ENCODE measurements at places on chromosomes 7 and 10. TPM values are rescaled to one million over a fixed set of nuclear protein-coding genes. Genes with fewer than 3 reads are reported as not detected.

TDRD1 gene
- 0.13 TPM for total RNA-seq

BTRC gene
- total RNA-seq: 19.7 TPM

GRCh38 chr7:27160546-27161213 lies 4.2 kb upstream of the HOXA7 start:
- peak; percentile 63 for DNase-seq

DNA sequence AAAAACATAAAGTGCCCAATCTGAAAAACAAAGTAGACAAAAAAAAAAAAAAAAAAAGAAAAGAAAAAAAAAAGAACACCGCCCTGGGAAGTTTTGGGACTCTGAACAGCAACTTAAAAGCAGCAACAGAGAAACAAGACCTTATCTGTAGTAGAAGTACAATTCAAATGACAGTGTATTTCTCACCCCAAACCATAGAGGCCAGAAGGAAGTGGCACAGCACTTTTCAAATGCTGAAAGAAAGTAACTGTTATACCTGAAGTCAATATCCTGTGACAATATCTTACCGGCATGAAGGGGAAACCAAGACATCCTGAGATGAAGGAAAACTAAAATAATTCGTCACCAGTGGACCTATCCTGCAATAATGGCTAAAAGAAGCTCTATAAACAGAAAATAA lies 112.1 kb downstream of the DNAJC1 start:
- DNase-seq: no peak

DNA sequence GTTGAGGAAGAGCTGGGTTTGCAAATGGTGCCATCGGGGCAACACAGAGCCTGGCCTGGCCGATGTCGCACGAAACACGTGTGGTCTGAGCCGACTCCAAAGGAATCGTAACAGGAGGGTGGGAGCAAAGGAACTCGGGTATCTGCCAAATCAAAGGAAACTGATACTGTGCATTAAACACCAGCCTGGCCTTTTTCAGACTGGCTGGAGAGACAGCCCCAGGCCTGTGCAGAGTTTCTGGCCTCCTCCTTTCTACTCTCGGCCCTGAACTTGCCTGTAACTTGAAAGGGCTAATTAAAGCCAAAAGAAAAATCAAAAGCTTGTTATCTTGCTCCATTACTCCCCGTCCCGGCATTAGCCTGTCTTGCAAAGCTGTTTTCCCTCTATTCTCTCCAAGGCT lies 71.4 kb downstream of the PLXNA4 start:
- no peak for DNase-seq

DNA sequence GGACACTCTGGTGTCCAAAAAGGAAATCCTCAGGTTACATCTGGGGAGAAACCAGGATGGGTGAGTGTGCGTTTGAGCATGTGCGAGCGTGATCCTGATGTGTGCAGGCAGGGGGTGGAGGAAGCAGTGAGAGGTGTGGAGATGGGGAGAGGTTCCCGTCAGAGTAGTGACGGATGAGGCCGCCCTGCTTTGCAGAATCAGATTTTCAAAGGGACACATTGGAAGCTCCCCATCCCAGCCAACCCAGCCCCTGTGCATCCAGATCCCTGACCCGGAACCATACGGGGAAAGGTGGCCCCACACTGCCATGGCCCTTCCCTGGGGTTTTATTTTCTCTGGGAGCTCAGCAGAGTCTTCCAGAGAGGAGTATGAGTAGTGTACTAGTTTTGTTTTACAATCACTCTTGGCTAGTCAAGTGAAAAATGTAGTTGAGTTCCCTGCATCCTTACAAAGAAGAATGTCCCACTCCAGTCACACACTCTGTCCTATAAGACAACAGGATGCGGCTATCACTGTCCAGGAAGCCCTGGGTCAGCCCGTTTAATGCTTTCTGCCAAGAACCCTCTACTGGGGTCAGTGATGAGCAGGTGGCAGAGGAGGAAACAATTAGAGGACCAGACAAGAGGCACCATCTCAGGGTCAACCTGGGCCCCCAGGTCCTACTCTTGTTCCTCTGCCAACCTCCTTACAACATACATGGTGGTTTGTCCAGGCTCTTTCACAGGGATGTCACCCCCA lies 46.8 kb upstream of the PDLIM1 start:
- DNase-seq: no peak

Measured in activated T-helper 1 cell treated with anti-CD3 and anti-CD28 coated beads, Interleukin-12 subunit alpha, Interleukin-12 subunit beta, Interleukin-2, Interleukin-4 antibody, amounts not matched to agents 30 ng/mL and 10 ng/mL and 1 ng/mL, durations not matched to agents 14 hours and 24 hours and 36 hours (primary cell).